ENCODE measurements at places on chromosomes 2 and 18.
A peak's percentile ranks its signal among the peaks of the same experiment; 100 is the strongest.

GRCh38 chr2:197705912-197706838 lies 1.0 kb downstream of the MARS2 start:
- DNase-seq, result no peak

GRCh38 chr2:139825726-139826125 lies 1045.5 kb upstream of the NXPH2 start:
- DNase-seq, result no peak

GRCh38 chr2:136381722-136382633 lies 264.0 kb upstream of the CXCR4 start:
- DNase-seq, result peak; percentile 23

- no peak for DNase-seq
Measured at GRCh38 chr18:54261894-54262293, 7.4 kb upstream of the POLI start.

DNA sequence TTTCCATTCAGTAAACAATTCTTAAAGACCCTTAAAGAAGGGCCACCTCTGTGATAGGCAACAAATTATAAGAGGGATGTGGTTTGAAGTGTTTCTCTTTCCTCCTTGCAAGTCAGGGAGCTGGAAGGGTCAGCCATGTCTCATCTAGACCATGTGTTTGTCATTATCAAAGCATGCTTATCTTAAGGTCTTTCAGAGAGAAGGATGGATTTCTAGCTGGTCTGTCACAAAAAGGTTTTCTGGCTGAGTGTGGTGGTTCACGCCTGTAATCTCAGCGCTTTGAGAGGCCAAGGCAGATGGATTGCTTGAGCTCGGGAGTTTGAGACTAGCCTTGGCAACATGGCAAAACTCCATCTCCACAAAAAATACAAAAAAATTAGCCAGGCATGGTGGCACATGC lies 59.2 kb upstream of the PEX13 start:
- no peak for DNase-seq

Data from activated T-cell treated with anti-CD3 and anti-CD28 coated beads for 4 hours (primary cell).